ENCODE measurements at places on chromosomes 12 and 14. TPM values are rescaled to one million over a fixed set of nuclear protein-coding genes. Genes with fewer than 3 reads are reported as not detected.

RECQL gene
- 39.6 TPM for total RNA-seq

VRK1 gene
- total RNA-seq: 30.1 TPM

PLA2G1B gene
- total RNA-seq: not detected

RIMKLB gene
- total RNA-seq: 7.7 TPM

HCAR2 gene
- total RNA-seq: not detected

LRFN5 gene
- not detected for total RNA-seq

SYT1 gene
- not detected for total RNA-seq

FOXA1 gene
- 1.0 TPM for total RNA-seq

Measured in CD4-positive, CD25-positive, alpha-beta regulatory T cell (primary cell).